Right lung (tissue), 10 donors: ENCODE measurements at places on chromosomes 12 and 14.

DNA sequence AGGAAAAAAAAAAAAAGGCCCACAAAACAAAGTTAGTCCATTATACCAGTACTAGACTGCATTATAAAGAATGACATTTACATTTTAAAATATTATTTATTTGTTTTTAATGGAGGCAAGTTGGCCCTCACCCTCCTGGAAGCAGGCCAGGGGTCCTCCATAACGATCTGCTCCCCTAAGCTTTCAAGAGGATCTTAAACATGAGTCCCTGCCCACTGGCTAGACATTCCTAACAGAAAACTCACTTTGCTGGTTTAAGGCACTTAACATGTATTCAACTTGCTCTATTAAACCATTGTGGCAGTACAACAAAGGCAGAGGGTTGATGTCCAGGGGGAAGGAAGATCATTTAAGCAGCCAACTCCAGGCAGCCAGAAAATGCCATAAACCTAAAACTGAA lies 111.4 kb downstream of the STXBP6 start:
- DNase-seq, result no peak

- no peak for DNase-seq
Observed at GRCh38 chr12:88416786-88417185, 163.5 kb downstream of the KITLG start.

GRCh38 chr12:46360908-46361666 lies 11.5 kb downstream of the SLC38A2 start:
- no peak for DNase-seq

DNA sequence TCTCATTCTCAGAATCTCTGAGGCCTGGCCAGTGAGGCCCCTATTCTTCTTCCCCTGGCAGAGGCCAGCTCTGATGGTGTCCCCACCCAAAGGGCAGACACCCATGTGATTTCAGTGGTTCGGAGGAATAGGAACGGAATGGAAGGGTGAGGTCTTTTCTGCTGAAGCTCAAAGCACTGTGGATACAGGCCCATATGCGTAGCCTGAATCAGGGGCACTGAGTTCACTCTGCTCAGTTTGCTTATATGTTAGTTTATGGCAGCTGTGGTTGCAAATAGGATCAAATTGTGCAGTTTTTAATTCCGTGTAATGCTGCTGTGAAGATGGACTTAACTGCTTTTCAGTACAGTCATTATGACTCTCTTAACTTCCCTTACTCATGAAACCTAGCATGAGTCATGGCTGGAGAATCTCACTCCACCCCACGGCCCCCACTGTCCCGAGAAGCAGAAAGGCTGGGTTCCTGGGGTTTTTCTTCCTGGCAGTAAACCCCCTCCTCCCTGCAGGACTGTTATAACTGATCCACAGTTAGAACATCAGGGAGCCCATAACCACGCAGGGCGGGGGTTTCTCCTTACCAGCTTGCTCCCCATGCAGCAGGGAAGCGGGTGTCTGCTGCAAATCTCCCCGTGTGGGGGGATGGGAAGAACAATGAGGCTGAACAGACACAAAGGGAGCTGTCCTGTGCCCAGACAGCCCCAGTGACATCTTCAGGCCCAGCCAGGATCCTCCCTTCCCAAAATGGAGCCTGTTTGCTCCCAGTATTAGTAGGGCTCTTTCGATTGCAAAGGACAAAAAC lies 122.7 kb downstream of the SLC38A6 start:
- no peak for DNase-seq

DNA sequence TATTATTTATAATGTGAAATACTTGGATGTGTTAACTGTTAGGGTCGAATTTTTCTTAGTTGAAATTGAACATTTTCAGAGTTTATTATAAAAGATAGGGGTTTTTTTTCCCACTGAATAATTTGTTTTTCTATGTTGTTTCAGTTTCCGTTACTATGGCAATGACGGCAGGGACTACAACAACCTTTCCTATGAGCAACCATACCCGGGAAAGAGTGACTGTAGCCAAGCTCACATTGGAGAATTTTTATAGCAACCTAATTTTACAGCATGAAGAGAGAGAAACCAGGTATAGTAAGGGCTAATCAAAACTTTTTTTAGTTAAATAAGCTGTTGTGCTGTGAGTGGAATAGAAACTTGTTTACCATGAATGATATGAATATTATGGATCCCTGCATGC lies 35.1 kb upstream of the BMAL2 start:
- DNase-seq, result no peak

- DNase-seq, result no peak
Observed at GRCh38 chr14:80956922-80957321, 1.5 kb downstream of the TSHR start.

DNA sequence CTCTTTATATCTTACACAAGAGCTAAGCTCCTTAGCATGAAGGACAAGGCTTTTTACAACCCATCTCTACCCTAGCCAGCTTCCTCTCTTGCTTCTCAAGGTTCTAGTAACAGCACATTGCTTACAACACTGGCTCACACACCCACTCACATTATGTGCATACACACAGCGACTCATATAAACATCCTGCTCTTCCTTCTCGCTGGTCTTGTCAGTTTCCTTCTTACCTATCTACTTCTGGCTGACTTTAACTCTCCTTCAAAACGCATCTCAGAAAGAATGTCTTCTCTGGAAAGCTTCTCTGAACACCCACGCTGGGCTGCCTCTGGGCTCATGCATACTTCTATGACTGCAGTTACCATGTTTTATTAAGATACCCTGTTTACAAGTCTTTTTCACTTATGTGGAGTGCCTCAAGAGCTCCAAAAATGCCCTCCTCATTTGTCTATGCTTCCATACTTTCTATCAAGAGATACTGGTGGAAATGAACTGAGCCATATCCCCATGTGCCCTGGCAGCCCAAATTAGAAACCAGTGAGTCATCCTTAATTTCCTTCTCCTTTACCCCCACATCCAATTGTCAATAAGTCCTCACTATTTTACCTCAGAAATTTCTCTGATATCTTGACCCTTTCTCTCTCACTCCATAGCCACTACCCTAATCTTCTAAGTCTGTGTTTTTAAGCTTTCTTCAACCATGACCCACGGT lies 126.9 kb upstream of the KRAS start:
- DNase-seq, result no peak

- DNase-seq, result no peak
Observed at GRCh38 chr14:92665661-92666110, 82.7 kb downstream of the LGMN start.

DNA sequence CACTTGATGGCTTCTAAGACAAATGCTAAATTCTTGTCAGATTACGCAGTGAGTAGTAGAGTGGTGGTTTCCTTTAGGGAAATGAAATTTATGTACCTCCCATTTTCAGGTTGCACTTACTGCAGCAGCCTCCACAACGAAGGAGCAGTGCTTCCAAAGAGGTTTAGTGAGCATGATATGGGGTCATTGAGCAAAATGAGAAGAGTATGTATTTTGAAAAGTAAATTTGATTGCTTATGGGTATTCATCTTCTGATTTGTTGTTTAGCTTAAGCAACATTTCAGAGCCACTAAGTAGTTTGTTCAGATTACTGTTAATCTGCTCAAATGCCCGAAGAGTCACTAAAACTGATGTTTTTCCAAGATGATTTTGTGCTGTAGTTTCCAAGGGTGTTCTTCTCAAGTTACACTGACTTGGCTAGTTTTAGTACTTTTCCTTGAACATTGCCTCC lies 493.6 kb downstream of the PCNX1 start:
- no peak for DNase-seq

- DNase-seq, result no peak
Observed at GRCh38 chr12:105706321-105706972, 376.0 kb downstream of the C12orf75 start.

DNA sequence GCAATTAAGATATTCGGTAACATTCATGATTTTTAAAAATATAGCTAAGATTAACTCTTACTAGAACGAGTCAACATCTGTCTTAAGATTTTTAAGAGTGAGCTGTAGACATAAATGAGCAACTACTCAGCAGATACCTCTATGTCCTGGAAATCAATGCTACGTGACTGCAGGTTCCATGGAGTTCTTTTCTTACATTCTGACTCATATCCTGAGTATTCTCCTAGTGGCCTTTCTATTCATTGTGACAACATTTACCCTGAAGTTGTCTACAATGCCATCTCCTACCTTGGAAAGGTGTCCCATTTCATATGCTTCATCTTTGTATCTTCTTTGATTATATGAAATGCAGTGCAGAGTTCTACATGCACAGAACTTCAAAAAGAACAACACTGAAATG lies 59.9 kb downstream of the PKP2 start:
- DNase-seq, result no peak

- no peak for DNase-seq
Observed at GRCh38 chr12:54932038-54932437, 52.5 kb downstream of the TESPA1 start.

DNA sequence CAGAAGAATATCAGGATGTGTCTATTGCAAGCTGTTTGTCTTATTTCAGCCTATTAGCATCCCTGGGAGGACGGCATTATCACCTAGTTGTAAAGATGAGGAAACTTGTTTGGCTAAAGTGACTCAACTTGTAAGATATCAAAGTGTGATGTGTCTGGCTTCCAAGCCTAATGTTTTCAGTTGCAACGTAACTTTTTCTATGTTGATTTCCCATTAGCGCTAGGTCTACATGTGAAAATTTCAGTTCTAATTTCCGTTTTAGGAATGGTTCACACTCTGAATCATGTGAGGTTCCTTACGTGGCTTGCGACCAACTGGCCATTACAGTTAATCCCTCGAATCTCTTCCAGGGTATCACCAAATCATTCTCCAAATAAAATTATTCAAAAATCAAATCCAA lies 58.0 kb downstream of the LLPH start:
- no peak for DNase-seq

DNA sequence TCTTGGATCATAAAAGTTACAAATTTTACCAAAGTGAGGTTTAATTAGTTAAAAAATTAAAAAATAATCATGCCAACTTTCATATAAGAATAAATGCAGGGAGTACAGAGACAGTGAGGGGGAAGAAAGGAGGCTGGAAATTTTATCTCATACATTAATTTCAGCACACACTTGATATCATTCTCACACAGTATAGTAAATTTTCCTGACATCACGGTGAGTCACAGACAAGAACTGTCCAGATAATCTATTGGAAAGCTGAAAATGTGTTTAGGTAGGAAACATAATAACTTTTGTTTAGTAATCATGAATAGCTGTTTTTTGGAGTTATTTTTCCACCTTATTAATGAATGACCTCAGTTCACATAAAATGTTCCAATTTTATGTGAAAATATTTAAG lies 1204.8 kb downstream of the GALC start:
- no peak for DNase-seq

GRCh38 chr12:110937104-110937641 lies 16.8 kb upstream of the MYL2 start:
- peak; percentile 21 for DNase-seq

DNA sequence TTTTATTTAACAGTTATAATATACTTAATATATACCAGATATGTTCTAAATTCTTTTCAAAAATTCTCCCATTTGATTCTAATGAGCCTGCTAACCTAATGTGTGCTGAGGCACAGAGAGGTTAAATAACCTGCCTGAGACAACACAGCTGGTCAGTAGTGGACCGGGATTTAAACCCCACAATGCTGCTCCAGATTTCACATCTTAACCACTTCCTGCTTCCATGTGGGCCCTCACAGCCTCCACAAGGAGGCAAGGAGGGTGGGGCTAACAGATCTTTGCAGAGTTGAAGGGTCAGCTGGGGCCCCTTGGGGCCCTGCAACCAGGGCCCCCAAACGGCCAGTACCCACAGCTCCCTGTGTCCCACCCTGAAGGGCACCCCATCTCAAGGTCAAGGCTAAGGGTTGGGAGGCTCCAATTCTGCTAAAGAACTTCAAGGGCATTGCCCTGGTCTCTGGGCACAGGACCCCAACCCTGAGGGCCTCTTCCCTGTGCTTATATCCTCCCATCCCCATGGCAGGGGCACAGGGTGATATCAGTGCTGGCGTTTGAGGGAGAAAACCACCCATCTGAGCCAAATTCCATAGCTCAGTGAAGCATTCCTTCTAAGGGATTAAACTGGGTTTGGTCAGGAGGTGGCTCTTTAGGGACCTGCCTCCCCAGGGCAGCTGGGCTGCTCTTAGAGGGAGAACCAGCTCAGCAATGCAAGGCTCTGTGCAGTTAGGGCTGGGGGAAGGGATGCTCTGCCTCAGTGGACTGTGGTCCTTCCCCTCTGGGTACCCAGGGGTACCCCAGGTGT lies 2.2 kb downstream of the KRT80 start:
- no peak for DNase-seq

- DNase-seq, result no peak
Observed at GRCh38 chr12:49654715-49655114, 31.4 kb downstream of the PRPF40B start.

DNA sequence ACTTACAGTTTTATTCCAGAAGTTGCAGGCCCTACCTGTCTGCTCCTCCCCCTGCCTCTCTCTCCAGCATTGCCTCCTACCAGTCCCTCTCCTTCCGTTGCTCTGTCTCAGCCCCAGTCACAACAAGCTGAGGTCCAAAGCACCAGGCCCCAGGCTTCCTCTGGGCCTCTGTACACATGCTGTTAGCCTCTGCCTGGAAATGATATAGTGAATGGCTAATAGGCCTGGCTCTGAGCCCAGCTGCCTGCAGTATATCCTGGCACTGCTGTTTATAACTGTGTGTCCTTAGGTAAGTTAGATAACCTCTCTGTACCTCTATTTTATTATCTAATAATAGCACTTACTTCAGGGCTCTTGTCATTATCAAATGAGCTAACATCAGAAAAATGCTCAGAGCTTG lies 114.9 kb upstream of the PWP1 start:
- DNase-seq, result no peak

DNA sequence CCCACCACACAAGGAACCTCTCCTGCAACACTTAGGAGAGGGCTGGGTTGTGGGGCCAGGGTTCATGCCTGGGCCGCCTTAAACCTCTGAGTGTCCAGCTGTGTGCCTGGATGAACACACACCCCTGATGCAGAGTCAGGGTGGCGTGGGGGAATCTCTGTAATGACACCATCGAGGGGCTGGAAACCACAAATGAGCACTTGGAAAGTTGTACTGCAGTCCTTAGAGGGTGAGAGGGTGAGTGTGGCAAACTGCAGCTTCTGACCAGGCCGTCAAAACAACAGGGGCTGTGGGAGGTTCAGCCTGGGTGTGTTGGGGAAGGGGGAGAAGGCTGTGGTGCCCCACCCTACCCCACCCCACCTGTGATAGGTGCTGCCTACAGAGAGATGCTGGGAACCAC lies 12.4 kb upstream of the KRT5 start:
- DNase-seq, result no peak

- DNase-seq, result no peak
Observed at GRCh38 chr14:94058128-94058673, 22.8 kb downstream of the DDX24 start.

DNA sequence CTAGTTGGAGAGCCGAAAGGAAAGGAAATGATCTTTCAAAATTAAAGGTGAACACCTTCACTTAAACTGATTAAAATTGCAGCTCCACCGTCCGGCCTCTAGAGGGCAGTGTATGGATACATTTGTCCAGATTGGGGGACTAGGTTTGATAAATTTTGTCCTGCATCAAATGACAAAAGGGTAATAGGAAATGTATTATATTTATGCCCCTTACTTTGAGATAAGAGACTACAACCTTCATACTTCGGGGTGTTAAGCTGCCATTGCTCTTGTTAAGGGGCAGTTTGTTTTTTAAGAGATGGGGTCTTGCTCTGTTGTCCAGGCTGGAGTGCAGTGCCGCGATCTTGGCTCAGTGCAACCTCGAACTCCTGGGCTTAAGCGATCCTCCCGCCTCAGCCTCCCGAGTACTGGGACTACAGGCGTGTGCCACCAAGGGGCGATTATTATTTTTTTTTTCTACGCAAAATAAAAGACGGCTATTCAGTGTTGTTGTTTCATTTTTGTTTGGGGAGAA lies 818 bp upstream of the SUOX start:
- peak; percentile 63 for DNase-seq
